ENCODE measurements at places on chromosomes 5 and 9. TPM values are rescaled to one million over a fixed set of nuclear protein-coding genes. Genes with fewer than 3 reads are reported as not detected.

- H3K4me1 ChIP-seq = no peaks in the 10 kb centered on the region
- no peak for DNase-seq
- H3K27me3 ChIP-seq = no peaks in the 10 kb centered on the region
- no peak overlapping the region for H3K27ac ChIP-seq
- no peak overlapping the region for H3K4me3 ChIP-seq
Observed at GRCh38 chr5:1672396-1672795, 127.2 kb downstream of the MRPL36 start.

- H3K27ac ChIP-seq = no peak overlapping the region
- no peak for DNase-seq
Observed at GRCh38 chr5:59367791-59368394, 525.6 kb downstream of the PDE4D start.

DNA sequence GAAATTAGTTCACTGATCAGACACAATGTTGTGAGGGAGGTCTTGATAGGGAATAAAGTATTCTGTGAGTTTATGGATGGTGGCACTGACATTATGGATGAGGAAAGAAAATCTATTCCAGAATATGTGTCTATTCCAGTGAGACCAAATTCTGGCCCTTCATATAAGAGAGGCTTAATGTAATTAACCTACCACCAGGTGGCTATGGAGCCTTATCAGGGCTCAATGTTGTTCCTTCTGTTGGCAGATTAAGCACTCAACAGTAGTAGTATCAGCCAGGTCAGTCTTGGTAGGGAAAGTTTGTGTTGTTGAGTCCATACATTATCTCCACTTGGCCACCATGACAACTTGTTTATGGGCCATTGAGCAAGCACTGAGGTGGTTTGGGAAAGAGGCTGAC, 41.7 kb upstream of the BARX1 start:
- no peak for DNase-seq
- H3K36me3 ChIP-seq = no peaks in the 10 kb centered on the region
- no peak overlapping the region for H3K4me3 ChIP-seq
- H3K4me1 ChIP-seq = no peaks in the 10 kb centered on the region
- no peaks in the 10 kb centered on the region for H3K27me3 ChIP-seq

DNA sequence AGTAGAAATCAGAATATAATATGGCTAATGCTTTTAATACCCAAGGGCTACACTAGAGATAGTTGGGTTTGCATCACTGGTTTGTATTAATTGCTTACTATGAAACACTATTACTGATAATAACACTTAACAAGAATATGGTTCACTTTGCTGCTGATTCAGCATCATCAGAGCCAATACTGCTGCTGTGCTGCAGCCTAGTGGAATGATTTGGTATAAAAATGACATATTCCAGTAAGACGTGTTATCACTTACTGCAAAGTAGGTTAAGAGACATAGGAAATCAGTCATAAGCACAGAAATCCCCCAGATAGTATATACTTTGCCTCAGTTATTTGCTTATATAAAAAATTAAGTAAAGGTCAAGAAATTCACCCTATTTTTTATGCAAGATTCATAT, 2.8 kb downstream of the CDH10 start:
- no peak overlapping the region for H3K27ac ChIP-seq
- H3K36me3 ChIP-seq = no peaks in the 10 kb centered on the region
- no peaks in the 10 kb centered on the region for H3K27me3 ChIP-seq
- H3K4me3 ChIP-seq = no peak overlapping the region

GRCh38 chr9:105148328-105149006, 96.0 kb upstream of the SLC44A1 start:
- no peak for DNase-seq
- no peaks in the 10 kb centered on the region for H3K4me1 ChIP-seq

- H3K4me1 ChIP-seq = no peaks in the 10 kb centered on the region
- DNase-seq = no peak
- no peak overlapping the region for H3K4me3 ChIP-seq
- H3K27ac ChIP-seq = no peak overlapping the region
Observed at GRCh38 chr9:91234523-91234922, 127.2 kb downstream of the AUH start.

DNA sequence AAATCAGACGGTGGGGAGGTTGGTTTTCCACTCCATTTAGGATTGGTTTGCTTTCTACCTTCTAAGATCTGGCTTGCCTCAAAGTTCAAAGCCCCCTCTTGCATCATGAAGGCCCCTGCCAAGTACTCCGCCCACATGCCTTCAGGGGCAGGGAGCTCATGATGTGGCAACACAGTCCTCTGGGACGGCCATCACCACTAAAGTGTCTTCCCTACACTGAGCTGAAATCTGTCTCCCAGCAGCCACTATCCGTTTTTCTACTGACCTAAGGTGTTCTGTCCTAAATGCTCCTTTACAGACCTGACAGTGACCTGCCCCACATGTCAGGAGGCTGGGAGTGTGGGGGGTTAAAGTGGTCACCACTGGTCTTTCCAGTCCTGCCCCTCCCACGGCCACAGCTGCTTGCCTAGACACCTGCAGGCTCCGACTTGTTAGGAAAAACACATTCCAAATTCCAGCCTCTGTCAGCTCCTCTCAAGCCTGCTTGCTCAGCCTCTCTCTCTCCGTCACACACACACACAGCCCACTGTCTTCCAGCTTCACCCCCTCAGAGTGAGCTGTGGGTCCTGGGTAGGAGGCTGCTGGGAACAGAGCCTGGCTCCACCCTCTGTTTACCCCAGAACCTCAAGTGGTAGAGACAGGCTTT, 44.9 kb downstream of the SHB start:
- no peak overlapping the region for H3K4me3 ChIP-seq
- DNase-seq = no peak
- peaks cover 77% of the 10 kb centered on the region for H3K4me1 ChIP-seq
- H3K27ac ChIP-seq = peak overlapping the region; percentile 75
- H3K27me3 ChIP-seq = no peaks in the 10 kb centered on the region

- H3K36me3 ChIP-seq = no peaks in the 10 kb centered on the region
- no peaks in the 10 kb centered on the region for H3K4me1 ChIP-seq
- no peak for DNase-seq
- no peaks in the 10 kb centered on the region for H3K27me3 ChIP-seq
- H3K4me3 ChIP-seq = no peak overlapping the region
- no peak overlapping the region for H3K27ac ChIP-seq
Observed at GRCh38 chr9:89523948-89524347, 26.0 kb upstream of the SEMA4D start.

LCNL1 gene
- total RNA-seq = not detected

SLCO4C1 gene
- total RNA-seq = 0.14 TPM

CATSPER3 gene
- not detected for total RNA-seq

ARHGEF39 gene
- total RNA-seq = 1.2 TPM

All from thoracic aorta (tissue), 2 donors.